ENCODE measurements at places on chromosomes 2 and 18.

DNA sequence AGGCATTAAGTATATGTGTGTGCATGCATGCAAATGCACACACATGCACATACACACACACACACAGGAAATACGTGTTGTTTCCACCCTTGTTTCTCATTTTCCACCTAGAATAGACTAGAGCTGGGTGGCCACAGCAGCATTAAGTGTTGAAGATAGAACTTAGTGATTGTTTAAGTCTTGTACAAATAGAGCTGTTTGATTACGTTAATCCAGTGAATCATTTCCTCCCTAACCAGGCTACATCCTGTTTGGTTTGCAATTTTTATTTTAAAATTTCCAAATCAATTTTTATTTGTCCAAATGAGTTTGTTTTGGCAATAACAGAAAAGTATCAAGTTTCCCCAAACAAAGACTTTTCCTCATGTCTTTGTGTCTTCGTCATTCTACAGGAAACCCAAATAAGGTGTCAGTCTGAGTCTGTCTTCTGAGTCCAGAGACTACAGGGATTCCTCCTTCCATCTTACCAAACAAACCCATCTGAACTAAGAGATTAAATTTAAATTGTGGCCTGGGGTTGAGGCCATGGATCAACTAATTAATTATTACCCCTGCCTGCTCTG lies 74.6 kb upstream of the GALNT5 start:
- H3K27ac ChIP-seq: no peak overlapping the region
- peaks cover 8% of the 10 kb centered on the region for H3K4me1 ChIP-seq
- DNase-seq: no peak
- H3K36me3 ChIP-seq: no peaks in the 10 kb centered on the region
- H3K27me3 ChIP-seq: peaks cover 4% of the 10 kb centered on the region

DNA sequence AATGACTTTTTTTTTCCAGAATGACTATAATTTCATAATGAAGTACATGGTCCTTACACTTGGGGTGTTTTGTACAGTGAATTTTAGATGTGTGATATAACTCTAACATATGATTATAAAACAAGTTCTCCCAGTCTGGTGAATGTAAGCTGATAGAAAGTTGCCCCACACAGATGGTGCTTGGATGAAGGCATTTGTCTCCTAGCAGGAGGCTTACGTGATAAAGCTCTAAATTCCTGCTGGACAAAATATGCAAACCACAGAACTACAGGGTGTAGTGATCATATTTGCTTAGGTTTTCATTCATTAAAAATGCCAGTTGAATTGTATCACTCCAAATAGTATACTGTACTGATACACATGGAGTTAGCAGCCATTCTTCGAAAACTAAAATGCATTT lies 85.5 kb downstream of the DSC3 start:
- no peak for DNase-seq
- no peaks in the 10 kb centered on the region for H3K4me1 ChIP-seq
- H3K27me3 ChIP-seq: no peaks in the 10 kb centered on the region
- no peak overlapping the region for H3K27ac ChIP-seq
- H3K36me3 ChIP-seq: no peaks in the 10 kb centered on the region

- no peaks in the 10 kb centered on the region for H3K36me3 ChIP-seq
- no peak for DNase-seq
- H3K4me1 ChIP-seq: no peaks in the 10 kb centered on the region
- H3K27ac ChIP-seq: no peak overlapping the region
These were observed 359.5 kb upstream of the ETAA1 start for GRCh38 chr2:67037655-67038054.

- no peak overlapping the region for H3K27ac ChIP-seq
- H3K4me1 ChIP-seq: no peaks in the 10 kb centered on the region
- DNase-seq: no peak
- H3K4me3 ChIP-seq: no peak overlapping the region
These were observed 211.0 kb downstream of the CTNNA2 start for GRCh38 chr2:79723830-79724229.

DNA sequence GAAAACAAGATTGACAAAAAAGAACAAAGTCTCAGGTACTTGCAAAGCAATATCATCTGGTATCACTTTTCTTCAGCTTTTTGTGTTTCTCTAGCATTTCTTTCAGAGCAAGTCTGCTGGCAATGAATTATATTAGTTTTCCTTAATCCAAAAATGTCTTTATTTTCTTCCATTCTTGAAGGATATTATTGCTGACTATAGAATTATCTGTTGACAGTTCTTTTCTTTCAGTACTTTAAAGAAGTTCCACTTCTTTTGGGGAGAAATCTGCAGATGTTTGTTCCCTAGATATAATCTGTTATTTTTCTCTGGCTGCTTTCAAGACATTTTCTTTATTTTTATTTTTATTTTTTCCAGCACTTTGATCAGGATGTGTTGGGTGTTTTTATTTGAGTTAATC lies 161.8 kb upstream of the SPRED2 start:
- no peak for DNase-seq
- no peak overlapping the region for H3K4me3 ChIP-seq
- no peak overlapping the region for H3K27ac ChIP-seq
- no peaks in the 10 kb centered on the region for H3K36me3 ChIP-seq

DNA sequence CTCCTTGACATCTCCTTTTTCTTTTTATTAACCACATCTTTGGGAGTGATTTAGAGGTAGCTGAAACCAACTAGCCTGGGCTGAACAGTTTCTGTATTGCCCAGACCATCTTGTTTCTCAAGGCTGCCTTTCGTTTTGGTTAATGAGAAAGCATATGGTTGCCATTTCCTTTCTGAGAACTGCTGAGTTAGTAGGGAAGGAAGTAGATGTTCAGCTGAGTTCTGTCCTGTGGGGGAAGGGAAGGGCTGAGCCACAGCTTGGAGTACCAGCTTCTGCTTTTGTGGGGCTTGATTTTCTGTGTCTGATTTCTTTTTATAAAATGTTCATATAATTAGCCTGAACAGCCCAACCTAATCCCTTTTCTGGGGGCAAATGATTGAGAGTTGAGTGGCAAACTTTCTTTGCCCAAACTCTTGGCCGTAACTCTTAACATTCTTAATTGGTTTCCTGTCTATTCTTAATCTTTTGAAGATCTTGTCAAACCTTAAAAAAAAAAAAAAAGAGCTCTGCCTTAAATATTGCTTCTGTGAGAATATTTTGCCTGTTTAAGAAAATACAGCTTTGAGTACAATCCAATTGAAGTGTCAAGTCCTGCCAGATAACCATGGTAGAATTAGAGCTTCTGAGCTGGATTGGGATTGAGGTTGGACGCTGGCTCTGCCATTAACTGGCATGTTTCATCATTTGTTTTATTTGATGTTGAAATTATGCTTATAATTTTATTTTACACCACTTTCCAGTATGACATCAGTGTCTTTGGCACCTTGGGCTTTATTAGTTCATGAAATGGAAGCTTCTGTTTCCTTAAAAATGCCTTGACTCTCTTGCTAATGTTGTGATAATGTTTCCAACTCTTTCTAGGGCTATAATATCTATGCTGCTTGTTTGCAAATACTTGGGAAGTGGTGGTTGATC lies 1.9 kb upstream of the NABP1 start:
- peak overlapping the region; percentile 99 for H3K27ac ChIP-seq
- no peaks in the 10 kb centered on the region for H3K27me3 ChIP-seq
- peak overlapping the region; percentile 95 for H3K4me3 ChIP-seq
- H3K4me1 ChIP-seq: peaks cover 44% of the 10 kb centered on the region
- peaks cover 36% of the 10 kb centered on the region for H3K36me3 ChIP-seq
- peak; percentile 51 for DNase-seq

- no peak overlapping the region for H3K4me3 ChIP-seq
- no peaks in the 10 kb centered on the region for H3K4me1 ChIP-seq
- H3K27me3 ChIP-seq: peaks cover 3% of the 10 kb centered on the region
- no peak overlapping the region for H3K27ac ChIP-seq
These were observed 65.7 kb upstream of the PARD3B start for GRCh38 chr2:204479557-204479956.

DNA sequence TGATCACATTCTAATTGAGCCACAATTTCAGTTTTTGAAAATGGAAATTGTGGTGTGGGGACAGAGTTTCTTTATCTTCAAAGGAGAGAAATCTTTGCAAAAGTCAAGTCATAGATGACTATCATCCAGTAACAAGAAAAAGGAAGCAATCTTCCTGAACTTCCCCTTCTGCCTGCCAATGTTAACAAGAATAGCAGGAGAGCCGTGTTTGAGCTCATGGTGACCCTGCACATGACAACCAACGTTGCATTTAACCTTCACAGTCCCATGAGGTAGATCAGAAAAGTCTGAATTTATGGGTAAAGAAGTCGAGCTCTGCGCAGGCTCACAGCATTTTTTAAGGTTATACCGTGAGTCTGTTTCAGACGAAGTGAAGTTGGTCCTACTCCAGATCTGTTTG lies 454.9 kb downstream of the LPIN1 start:
- DNase-seq: no peak
- no peaks in the 10 kb centered on the region for H3K27me3 ChIP-seq
- peaks cover 1% of the 10 kb centered on the region for H3K4me1 ChIP-seq
- no peak overlapping the region for H3K27ac ChIP-seq
- no peaks in the 10 kb centered on the region for H3K36me3 ChIP-seq

- H3K4me1 ChIP-seq: peaks cover 30% of the 10 kb centered on the region
- H3K4me3 ChIP-seq: no peak overlapping the region
- no peak for DNase-seq
- H3K36me3 ChIP-seq: peaks cover 25% of the 10 kb centered on the region
- no peaks in the 10 kb centered on the region for H3K27me3 ChIP-seq
These were observed 23.3 kb downstream of the CLASP1 start for GRCh38 chr2:121625953-121626352.

DNA sequence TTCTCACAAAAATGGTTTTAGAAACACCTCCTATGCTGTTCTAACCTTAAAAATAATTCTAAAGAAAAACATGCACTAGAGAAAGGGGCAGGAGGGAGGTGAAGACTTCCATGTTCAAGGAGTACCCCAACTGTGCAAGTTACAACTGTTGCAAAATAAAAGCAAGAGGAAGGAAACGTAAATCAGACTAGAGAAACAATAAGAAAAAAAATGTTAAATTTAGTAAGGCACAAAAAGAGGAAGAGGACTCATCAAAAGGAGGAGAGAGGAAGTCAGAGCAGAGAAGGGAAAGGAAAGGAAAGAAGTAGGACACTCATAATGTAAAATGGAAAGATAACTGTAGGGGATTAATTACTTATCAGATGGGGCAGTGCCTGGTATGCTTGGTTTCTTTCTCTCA lies 34.1 kb downstream of the RAPH1 start:
- peaks cover 23% of the 10 kb centered on the region for H3K4me1 ChIP-seq
- no peaks in the 10 kb centered on the region for H3K27me3 ChIP-seq
- peaks cover 5% of the 10 kb centered on the region for H3K36me3 ChIP-seq
- H3K27ac ChIP-seq: no peak overlapping the region

- no peaks in the 10 kb centered on the region for H3K27me3 ChIP-seq
- no peaks in the 10 kb centered on the region for H3K4me1 ChIP-seq
These were observed 64.4 kb downstream of the SFXN5 start for GRCh38 chr2:73006969-73007710.

DNA sequence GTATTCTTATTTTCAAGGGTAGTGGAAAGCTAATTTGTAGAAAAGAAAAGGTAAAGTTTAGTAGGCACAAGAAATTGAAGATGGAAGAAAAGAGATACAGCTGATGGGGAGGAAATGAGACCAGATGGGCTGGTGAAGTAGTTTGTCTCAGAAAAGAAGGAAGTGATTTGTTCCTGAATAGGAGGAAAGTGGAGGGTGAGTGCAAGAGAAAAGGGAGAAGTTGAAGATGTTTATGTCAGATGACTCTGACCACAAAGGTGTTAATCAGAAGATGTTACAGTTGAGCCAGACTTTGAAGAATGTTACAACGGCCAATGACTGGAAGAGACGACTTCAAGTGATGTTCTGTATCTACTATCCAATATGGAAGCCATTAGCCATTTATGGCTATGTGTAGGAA lies 21.2 kb downstream of the ZSCAN30 start:
- H3K4me1 ChIP-seq: peaks cover 23% of the 10 kb centered on the region
- H3K27ac ChIP-seq: no peak overlapping the region
- no peak overlapping the region for H3K4me3 ChIP-seq
- H3K36me3 ChIP-seq: peaks cover 21% of the 10 kb centered on the region
- no peak for DNase-seq

GRCh38 chr2:84880645-84881521 lies at the start of gene TRABD2A:
TSS of gene TRABD2A (minus strand) at chr2:84881084. CDS start at chr2:84881039, 45 bp downstream.
- peaks cover 27% of the 10 kb centered on the region for H3K36me3 ChIP-seq
- H3K4me1 ChIP-seq: peaks cover 76% of the 10 kb centered on the region
- H3K27ac ChIP-seq: peak within 1 kb of the TSS; percentile 96
- H3K4me3 ChIP-seq: peak within 1 kb of the TSS; percentile 87

DNA sequence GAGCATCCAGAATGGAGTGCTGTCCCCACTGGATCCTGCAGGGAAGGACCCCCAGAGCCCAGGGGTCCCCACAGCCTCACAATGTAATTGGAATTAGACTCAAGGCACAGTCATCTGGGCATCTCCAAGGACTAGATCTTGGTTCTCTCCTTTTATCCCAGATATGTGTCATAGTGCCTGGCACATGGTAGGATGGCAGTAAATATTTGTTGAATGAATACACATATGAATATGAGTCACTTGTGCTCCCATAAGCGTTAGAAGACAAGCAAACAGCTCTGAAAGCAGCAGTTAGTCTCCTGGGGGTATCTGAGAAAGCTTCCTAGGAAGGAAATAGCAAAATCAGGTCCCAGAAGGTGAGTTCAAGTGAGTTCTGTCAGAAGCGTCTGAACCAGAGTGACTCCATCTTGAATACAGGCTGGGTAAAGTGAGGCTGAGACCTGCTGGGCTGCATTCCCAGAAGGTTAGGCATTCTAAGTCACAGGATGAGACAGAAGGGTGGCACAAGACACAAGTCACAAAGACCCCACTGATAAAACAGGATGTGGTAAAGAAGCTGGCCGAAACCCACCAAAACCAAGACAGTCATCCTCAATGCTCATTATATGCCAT lies 234.1 kb upstream of the ID2 start:
- H3K27ac ChIP-seq: no peak overlapping the region
- no peak overlapping the region for H3K4me3 ChIP-seq
- no peaks in the 10 kb centered on the region for H3K27me3 ChIP-seq
- no peak for DNase-seq

DNA sequence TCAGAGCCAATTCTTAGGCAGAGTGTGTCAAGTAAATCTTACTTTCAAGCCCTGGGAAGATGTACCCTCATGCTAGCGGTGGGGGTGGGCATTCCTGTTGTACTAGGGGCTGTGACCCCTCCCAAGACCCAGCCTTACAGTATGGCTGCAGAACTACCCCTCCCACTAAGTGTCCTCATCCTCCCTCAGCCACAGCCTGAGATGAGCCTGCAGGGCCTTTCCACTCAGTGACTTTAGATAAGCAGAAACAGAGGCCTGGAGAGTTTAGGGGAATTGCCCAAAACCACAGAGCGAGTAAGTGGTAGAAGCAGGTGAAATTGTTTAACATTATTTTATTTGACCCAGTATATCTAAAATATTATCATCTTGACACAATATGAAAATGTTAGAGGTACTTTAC lies 36.6 kb downstream of the TTC32 start:
- no peak overlapping the region for H3K27ac ChIP-seq
- no peak overlapping the region for H3K4me3 ChIP-seq
- peaks cover 4% of the 10 kb centered on the region for H3K27me3 ChIP-seq
- DNase-seq: no peak
- no peaks in the 10 kb centered on the region for H3K36me3 ChIP-seq

GRCh38 chr2:240350006-240350355 lies 85.5 kb upstream of the GPC1 start:
- H3K36me3 ChIP-seq: no peaks in the 10 kb centered on the region
- H3K27me3 ChIP-seq: peaks cover 10% of the 10 kb centered on the region
- no peaks in the 10 kb centered on the region for H3K4me1 ChIP-seq
- H3K27ac ChIP-seq: no peak overlapping the region
- no peak for DNase-seq

Measured in activated T-cell treated with anti-CD3 and anti-CD28 coated beads, Interleukin-2, amount 50 U/mL, for 24 hours (primary cell).